ENCODE measurements at places on chromosomes 4 and X. TPM values are rescaled to one million over a fixed set of nuclear protein-coding genes. Genes with fewer than 3 reads are reported as not detected.
A peak's percentile ranks its signal among the peaks of the same experiment; 100 is the strongest.

The NUP62CL gene
- total RNA-seq: not detected

The MAGEC1 gene
- total RNA-seq: not detected

The STPG2 gene
- not detected for total RNA-seq

The CFAP47 gene
- not detected for total RNA-seq

GRCh38 chr4:82906469-82906868 lies 5.9 kb downstream of the THAP9 start:
- no peaks in the 10 kb centered on the region for H3K36me3 ChIP-seq
- no peak for DNase-seq
- peaks cover 13% of the 10 kb centered on the region for H3K4me1 ChIP-seq
- no peak overlapping the region for H3K4me3 ChIP-seq
- H3K27ac ChIP-seq: no peak overlapping the region
- H3K27me3 ChIP-seq: no peaks in the 10 kb centered on the region

DNA sequence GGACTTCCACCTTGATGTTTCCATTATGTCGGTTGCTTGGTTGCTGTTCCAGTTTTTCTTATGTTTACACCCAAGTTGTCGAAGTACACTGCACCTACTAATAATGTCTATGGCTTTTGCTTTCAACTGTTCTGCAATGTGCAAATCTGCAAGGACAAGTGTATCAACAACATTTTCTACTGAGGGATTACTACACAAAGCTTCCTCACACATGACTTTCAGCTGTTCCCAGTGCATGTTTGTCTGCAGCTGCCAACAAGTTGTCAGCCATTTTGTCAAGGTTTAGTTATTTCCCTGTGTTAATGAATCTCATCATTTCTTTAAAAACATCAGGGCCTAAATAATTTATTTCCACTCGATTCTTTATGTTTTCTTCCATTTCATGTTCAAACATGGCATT lies 45.4 kb upstream of the UGT2A3 start:
- H3K36me3 ChIP-seq: no peaks in the 10 kb centered on the region
- no peak for DNase-seq
- no peaks in the 10 kb centered on the region for H3K27me3 ChIP-seq
- no peak overlapping the region for H3K4me3 ChIP-seq

DNA sequence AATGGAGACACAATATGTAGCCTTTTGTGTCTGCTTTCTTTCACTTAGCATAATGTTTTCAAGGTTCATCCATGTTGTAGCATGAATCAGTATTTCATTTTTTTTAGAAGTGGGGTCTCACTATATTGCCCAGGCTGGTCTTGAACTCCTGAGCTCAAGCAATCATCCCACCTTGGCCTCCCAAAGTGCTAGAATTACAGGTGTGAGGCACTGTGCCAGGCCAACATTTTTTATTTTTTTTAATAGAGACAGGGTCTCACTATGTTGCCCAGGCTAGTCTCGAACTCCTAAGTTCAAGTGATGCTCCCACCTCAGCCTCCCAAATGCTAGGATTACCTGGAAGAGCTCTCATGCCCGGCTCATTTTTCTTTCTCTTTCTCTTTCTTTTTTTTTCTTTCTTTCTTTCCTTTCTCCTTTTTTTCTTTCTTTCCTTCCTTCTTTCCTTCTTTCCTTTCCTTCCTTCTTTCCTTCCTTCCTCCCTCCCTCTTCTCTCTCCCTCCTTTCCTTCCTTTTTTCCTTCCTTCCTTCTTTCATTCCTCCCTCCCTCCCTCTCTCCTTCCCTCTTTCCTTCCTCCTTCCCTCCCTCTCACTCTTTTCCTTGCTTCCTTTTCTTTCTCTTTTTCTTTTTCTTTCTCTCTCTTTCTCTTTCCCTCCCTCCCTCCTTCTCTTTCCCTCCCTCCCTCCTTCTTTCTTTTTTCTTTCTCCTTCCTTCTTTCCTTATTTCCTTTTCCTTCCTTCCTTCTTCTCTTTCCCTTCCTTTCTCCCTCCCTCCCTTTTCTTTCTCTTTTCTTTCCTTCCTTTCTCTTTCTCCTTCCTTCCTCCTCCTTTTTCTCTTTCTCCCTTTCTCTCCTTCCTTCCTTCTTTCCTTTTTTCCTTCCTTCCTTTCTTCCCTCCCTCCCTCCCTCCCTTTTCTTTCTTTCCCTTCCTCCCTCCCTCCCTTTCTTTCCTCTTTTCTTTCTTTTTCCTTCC lies 10.1 kb upstream of the RPL39 start:
- H3K36me3 ChIP-seq: no peaks in the 10 kb centered on the region
- H3K4me3 ChIP-seq: no peak overlapping the region
- no peaks in the 10 kb centered on the region for H3K27me3 ChIP-seq
- no peak for DNase-seq
- no peaks in the 10 kb centered on the region for H3K4me1 ChIP-seq

The TBC1D19 gene
- 37.3 TPM for total RNA-seq

DNA sequence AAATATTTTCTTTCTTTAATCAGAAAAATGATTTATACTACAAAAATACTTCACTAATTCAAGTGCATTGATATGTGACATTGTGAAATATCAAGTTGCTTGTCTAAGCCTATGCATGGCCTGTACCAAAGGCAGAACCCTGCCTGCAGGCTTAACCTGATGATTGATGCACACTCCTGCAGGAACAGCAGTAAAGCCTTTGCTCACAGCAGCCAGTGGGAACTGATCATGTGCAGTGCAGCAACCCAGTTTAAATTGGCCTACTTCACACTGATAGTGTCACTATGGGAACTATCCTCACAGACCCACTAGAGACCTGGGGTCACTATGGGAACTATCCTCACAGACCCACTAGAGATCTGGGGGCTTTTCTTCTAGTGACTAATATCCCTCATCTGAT lies 603.8 kb downstream of the RAPGEF2 start:
- H3K27me3 ChIP-seq: no peaks in the 10 kb centered on the region
- H3K27ac ChIP-seq: no peak overlapping the region
- no peak overlapping the region for H3K4me3 ChIP-seq
- no peak for DNase-seq
- no peaks in the 10 kb centered on the region for H3K4me1 ChIP-seq

DNA sequence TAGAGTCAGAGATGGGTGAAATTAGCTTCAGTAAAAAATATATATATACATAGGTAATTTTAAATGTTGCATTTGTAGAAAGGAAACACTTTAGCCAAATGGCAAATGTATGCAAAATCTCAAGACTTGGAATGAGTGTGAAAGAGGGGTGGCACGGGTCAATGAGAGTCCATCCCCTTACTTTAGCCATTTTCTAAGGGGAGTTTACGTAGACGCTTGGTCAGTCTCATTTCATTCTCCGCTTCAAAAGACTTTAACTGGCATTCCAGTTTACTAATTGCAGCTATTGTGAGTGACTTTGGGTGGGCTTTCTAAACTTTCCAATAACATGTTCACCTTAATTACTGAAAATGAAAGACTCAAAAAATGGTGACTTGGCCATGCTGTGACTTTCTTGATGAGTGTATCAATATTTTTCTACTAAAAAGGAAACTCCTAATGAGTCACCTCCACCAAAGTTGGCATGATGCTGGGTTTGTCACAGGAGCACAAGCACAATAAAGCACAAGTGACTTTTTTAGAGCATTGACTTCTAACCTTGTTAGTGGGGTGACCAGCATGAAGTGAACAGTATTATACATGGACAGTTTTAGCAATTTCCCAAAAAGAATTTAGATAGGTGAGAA lies 356.0 kb upstream of the RASGEF1B start:
- no peaks in the 10 kb centered on the region for H3K4me1 ChIP-seq
- H3K27me3 ChIP-seq: no peaks in the 10 kb centered on the region
- DNase-seq: peak; percentile 2
- no peak overlapping the region for H3K27ac ChIP-seq
- H3K4me3 ChIP-seq: no peak overlapping the region
- H3K36me3 ChIP-seq: no peaks in the 10 kb centered on the region

DNA sequence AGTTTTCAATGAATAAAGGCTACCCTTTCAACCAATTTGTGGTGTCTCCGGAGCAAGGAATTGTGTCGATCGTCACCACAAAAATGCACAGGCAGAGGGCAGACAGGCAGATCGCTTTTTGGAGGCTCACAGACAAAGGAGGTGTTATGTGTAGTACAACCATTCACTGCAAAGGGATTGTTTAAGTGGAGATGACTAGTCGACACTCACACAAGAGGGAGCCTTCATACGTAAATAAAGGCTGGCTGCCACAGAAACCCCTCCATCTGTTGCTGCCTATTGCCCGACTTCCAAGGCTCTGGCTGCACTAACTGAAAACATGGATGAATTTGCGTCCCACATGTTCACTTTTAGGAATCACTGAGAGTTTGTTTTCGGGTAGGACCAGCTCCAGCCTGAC lies 281.1 kb downstream of the NKX6-1 start:
- no peak overlapping the region for H3K4me3 ChIP-seq
- H3K27me3 ChIP-seq: no peaks in the 10 kb centered on the region
- no peak overlapping the region for H3K27ac ChIP-seq
- DNase-seq: no peak
- H3K36me3 ChIP-seq: no peaks in the 10 kb centered on the region

GRCh38 chrX:37921758-37922157 lies 74.4 kb upstream of the DYNLT3 start:
- H3K27ac ChIP-seq: no peak overlapping the region
- H3K27me3 ChIP-seq: no peaks in the 10 kb centered on the region
- DNase-seq: peak; percentile 73
- no peak overlapping the region for H3K4me3 ChIP-seq

DNA sequence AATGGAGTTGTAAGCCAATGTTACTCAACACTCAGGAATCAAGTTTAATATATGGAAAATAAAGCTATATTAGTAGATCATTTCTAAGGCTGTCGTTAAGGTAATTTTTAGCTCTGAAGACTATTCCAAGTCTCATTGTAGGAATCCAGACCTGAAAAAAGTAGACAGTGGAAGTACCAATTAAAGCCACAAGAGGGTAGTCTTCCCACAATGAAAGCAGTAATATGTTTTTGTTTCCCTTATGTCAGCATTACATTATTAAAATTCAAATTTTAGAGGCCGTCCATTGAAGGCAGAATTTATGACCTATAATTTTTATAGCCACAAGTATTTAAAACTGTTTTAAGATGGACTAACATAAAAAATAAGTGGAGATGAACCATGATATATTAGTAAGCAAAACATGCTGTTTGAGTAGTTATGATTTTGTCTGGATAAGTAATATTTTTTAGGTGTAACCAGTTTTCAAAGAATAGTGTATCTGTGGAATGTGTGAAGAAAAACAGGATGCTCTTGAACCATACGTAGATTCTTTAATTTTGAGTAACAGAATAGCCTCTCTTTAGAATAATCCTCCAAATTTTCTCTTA lies 372.6 kb upstream of the TECRL start:
- H3K27ac ChIP-seq: no peak overlapping the region
- no peaks in the 10 kb centered on the region for H3K36me3 ChIP-seq
- H3K27me3 ChIP-seq: no peaks in the 10 kb centered on the region
- H3K4me1 ChIP-seq: peaks cover 12% of the 10 kb centered on the region
- H3K4me3 ChIP-seq: no peak overlapping the region
- peak; percentile 42 for DNase-seq

DNA sequence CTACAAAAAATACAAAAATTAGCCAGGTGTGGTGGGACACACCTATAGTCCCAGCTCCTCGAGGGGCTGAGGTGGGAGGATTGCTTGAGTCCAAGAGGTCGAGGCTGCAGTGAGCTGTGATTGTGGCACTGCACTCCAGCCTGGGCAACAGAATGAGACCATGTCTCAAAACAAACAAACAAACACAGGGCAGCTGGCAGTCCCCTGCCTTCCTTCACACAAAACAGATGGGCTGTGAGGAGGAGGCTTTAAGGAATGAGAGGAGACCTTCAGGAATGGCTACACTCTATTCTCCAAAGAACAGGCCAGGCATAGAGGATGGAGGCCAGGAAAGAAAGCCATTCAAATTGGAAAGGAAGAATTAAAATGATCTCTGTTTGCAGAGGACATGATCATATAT lies 65.6 kb upstream of the MAML3 start:
- no peak overlapping the region for H3K4me3 ChIP-seq
- H3K4me1 ChIP-seq: peaks cover 12% of the 10 kb centered on the region
- H3K27ac ChIP-seq: no peak overlapping the region
- DNase-seq: no peak

GRCh38 chr4:138891631-138892031 lies 124.0 kb upstream of the NOCT start:
- no peaks in the 10 kb centered on the region for H3K36me3 ChIP-seq
- 0 out of 2 replicates have a peak overlapping the region, but pooled peaks have one; percentile 3 for H3K27ac ChIP-seq
- DNase-seq: peak; percentile 53
- peak overlapping the region; percentile 26 for H3K4me3 ChIP-seq
- no peaks in the 10 kb centered on the region for H3K27me3 ChIP-seq
- H3K4me1 ChIP-seq: peaks cover 27% of the 10 kb centered on the region

DNA sequence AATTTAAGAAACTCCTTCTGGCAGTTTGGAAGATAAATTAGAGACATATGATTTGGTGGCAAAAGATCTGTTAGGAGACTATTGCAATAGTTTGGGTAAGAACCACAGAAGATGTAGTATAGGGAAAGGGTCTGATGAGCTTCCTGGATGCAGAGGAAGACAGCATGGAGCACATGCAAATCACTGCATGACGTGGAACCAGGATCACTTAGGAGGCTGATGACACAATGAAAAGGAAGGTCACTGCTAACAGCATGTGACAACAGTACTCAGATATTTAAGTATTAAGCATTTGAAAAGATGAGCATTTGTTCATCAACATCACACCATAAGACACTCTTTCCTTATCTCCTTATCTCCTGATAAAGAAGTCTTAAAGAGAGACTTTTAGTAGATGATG lies 167.8 kb upstream of the LDB2 start:
- H3K36me3 ChIP-seq: no peaks in the 10 kb centered on the region
- H3K4me3 ChIP-seq: no peak overlapping the region
- H3K27me3 ChIP-seq: no peaks in the 10 kb centered on the region
- DNase-seq: peak; percentile 76
- H3K27ac ChIP-seq: peak overlapping the region; percentile 80

- DNase-seq: no peak
- no peak overlapping the region for H3K4me3 ChIP-seq
- H3K27ac ChIP-seq: no peak overlapping the region
- no peaks in the 10 kb centered on the region for H3K27me3 ChIP-seq
- H3K4me1 ChIP-seq: peaks cover 9% of the 10 kb centered on the region
These were observed 26.6 kb upstream of the IRF2 start for GRCh38 chr4:184500748-184501589.

DNA sequence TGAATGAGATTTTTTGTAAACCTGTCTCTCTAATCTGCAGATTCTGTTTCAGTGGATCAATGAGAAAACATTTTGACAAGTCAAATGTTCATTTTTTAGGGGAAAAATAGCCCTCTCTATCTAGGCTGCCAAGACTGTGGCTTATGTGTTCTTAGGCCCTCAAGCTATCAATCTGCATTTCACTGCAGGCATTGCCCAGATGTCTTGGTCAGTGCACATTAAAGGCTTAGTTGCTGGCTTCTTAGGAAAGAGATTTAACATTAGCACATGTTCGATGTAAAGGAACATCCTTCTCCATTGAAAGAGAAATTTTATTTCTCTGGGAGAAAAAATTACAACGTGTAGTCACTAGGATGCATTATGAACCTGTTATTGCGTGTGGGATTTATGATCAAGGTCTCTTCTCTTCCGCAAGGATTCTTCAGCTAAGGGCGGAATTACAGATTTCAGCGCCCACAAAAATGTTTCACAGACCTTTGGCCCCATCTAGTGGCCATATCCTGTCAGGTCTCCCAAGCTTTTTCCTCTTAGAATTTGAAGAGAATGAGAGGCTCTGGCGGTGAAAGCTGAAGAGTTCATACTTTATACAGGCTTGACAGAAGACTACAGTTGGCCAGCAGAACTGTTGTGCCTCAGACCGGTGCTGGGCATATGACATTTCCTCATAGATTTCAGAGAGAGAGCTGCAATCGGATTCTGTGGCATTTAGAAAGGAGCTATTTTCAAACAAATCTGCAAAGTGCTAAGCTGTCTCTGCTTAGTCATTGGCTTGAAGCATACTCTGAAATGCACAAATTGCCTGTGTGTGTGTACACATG lies 144.6 kb upstream of the NOCT start:
- no peak overlapping the region for H3K27ac ChIP-seq
- no peak overlapping the region for H3K4me3 ChIP-seq
- H3K4me1 ChIP-seq: peaks cover 11% of the 10 kb centered on the region
- H3K36me3 ChIP-seq: no peaks in the 10 kb centered on the region
- DNase-seq: peak; percentile 81
